ENCODE measurements at places on chromosomes 5 and 9.

DNA sequence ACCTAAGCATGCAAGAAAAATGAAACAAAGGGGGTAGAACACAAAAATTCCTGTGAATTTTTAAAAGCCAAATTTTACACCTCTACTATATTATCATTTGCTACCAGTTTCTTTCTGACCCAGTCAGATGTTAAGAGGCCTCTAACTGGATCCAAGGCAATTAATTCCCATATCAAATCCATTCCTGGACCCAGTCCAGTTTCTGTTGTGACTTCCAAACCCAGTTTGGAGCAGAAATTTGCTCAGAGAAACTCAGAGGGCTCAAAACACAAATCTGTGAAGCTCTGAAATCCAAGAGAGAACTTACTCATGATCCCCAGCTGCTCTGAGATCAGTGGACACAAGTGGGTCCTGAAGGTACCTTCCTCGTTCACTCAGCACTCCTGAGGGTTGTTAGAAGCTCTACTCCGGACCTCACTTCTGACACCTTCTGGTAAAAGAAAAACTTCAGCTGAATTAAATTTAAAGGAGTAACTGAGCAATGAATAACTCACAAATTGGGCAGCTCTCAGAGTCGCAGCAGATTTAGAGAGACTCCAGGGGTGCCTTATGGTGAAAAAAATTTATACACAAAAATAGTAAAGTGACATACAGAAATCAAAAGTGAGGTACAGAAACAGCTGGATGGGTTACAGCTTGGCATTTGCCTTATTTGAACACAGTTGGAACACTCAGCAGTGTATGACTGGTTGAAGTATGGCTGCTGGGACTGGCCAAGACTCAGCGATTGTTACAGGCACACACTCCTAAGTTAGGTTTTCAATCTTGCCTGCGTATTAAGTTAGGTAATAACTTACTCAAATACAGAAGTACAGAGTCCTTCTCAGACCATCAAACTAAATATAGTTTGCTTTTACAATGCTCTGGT lies 32.4 kb downstream of the INSL4 start:
- DNase-seq, result peak; percentile 7

DNA sequence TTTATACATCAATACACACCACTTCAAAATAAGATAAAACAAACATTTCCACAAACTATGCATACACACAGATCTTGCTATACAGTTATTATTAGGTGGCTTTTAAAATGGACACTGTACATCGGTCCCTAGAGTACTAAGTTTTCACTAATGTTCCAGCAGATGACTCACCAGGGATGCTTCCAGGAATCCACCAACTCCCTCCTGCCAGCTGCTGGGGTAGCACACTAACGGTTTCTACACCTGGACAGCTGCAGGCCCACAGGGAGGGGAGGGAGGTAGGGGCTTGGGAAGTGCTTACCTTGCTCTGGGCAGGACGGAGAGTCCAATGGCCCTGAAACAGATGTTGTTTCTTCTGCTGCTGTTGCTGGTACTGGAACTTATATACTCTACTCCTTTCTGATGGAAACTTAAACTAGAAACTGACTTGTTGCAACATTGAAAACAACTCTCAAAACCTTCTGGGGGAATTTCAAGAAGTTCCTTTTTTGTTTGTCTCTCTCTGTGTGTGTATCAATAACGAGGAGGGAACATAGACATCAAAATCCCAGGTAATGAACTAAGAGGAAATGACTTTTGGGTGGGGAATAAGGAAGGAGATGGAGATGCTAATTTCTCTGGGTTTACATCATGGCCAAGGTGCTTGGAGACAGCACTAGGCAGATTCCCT lies at the start of gene IL12B:
Gene IL12B (minus strand): TSS at position 357 of the 670 bp plus-strand sequence. CDS start 3,705 bp downstream, outside the sequence.
- DNase-seq, result no peak

GRCh38 chr5:146716636-146717035 lies 161.9 kb downstream of the PPP2R2B start:
- DNase-seq, result no peak

DNA sequence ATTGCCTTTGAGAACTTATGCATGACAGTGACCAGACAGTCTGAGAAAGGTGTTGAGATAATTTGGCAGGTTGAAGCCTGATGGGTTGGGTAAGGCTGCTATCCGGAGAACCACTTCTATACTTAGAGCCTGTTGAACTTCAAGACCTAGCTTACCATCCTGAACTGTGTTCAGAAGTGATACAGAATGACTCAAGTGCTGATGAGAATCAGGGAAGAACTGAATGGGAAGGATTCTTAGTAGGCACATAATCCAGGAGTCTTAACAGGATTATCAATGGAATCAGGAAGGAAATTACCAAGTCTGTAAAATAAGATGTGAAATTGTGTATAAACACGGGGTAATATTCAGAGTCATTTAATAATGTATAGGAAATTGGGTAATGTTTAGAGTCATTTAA lies 9.0 kb upstream of the PAPPA start:
- DNase-seq, result no peak

GRCh38 chr5:172908662-172909061 lies 50.6 kb upstream of the RPL26L1 start:
- DNase-seq, result no peak

DNA sequence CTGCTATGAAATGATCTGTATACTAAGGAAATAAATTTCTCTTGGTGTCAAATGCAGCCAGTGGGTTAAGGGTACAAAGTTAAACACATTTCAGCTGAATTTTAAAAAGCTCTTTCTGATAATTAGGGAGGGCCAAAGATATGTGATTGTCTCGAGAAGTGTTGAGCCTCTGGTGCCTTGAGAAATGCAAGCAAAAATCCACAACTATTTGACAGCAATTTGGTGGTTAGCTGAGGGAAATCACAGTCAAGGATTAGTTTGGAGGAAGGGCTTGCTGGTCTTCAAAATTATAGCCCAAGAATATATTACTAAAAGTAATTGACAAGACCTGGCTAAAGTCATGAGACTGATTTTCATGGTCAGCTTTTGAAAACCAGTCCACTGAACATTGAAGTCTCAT lies 255.7 kb upstream of the PPP1R2B start:
- DNase-seq, result no peak

DNA sequence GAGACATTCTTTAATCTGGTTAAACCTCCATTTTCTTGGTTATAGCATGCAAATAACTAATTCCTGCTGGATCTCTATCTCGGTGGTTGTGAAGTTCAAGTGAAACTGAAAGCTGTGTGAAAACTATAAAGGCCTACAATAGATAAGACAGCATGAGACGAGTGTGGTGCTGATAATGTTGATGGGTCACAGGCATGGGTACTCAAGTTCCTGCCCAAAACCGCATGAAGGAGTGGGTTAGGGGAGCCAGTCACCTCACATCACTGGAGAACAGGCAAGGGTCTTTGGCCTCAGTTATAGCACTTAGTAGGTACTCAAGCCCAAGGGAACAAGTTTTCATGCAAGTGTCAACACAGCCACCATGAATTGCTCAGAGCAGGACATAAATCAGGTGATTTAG lies 16.7 kb downstream of the HMHB1 start:
- no peak for DNase-seq

DNA sequence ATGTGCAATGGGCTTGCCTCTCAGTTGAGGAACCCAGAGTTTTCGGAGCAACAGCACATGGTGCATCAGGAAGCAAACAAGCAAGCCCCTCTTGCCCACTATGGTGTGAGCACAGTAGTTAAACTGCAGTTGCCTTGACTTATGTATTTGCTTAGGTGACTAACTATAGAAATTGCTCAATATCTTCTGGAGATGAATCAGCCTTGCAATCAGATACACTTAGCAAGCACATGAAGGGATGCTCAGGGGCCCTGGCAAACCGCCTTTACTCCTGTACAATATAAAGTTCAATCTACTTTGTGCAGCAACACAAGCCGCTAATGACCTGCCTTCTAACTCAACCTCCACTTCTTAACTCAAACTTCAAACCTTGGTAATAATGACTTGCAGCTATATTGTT lies 581.7 kb upstream of the RIOK2 start:
- no peak for DNase-seq

DNA sequence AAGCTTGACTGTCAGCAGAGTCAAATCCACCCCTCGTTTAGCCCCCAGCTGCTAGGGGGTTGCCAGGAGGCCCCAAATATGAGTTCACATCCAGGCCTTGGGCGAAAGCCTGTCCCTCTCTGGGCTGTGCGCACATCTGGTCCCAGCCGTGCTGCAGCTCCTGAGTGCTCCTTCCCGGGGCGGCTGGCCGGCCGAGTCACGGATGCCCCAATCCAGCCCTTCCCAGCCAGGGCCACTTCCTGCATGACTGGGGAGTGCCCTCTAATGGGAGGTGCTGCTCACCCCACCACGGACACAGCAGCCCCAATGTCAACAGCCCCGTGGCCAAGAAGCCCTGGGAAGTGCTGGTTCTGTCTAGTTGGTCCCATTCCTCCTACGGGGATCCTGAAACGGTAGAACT lies 103.5 kb upstream of the FCN2 start:
- no peak for DNase-seq

DNA sequence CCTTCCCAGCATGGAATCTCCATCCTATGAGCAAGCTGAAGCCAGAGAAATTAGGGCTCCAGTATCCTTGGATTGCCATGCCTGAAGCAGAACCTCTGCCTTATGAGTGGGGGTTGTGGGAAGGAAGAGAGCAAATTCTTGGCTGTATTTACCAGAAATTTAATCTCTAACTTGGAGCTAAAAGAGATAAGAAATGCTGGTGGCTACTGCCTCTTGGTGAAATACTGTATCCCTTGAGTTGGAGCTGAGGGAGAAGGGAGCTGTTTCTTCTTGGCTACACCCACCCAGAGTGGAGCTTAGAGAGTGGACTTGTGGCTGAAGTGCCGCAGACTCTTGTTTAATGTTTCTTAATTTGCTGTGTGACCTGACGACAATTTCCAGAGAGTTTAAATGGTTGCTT lies 447.3 kb downstream of the ARHGEF28 start:
- DNase-seq, result no peak

- no peak for DNase-seq
Observed at GRCh38 chr9:69168709-69169217, 5.3 kb upstream of the TJP2 start.

DNA sequence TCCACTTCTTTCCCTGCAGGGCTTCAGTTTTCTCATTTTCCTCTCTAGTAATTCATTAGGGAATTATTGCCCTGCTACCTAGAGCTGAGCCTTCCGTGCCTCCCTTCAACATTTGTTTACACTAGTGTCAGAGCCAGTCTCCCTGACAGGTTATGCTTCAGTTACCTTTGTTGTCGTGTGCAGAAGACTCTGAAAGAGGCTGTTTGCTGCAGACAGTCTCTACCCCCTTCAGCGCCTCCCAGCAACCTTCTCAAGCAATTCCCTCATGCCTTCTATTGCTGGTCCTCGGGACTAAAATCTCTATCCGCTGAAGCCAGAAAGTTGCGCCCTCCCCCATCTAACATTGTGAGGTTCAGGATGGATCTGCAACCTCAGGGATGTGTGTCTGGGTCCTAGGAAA lies 12.8 kb downstream of the RALGPS1 start:
- no peak for DNase-seq

GRCh38 chr9:112013266-112013665 lies 116.7 kb downstream of the UGCG start:
- DNase-seq, result no peak

GRCh38 chr9:114989600-114990410 lies 59.4 kb upstream of the TNFSF8 start:
- DNase-seq, result no peak

DNA sequence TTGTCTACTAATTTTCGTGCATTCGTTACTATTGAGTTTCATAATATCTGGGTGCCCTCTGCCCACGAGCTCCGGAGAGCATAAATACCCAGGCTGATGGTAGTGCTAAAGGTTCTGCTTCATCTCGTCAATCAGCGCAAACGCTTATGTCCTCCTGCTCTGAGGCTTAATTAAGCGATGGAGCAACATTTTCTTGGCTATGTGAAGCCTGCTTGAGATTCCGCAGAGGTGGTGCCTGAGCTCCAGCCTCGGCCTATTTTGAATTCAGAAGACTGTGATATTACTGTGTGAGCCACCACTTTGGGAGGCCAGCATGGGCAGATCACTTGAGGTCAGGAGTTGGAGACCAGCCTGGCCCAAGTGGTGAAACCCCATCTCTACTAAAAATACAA lies 44.8 kb downstream of the ANXA2R start:
- DNase-seq, result no peak

GRCh38 chr9:134525070-134525815 lies 116.4 kb upstream of the COL5A1 start:
- DNase-seq, result no peak

GRCh38 chr9:91144769-91145168 lies 216.9 kb downstream of the AUH start:
- no peak for DNase-seq

DNA sequence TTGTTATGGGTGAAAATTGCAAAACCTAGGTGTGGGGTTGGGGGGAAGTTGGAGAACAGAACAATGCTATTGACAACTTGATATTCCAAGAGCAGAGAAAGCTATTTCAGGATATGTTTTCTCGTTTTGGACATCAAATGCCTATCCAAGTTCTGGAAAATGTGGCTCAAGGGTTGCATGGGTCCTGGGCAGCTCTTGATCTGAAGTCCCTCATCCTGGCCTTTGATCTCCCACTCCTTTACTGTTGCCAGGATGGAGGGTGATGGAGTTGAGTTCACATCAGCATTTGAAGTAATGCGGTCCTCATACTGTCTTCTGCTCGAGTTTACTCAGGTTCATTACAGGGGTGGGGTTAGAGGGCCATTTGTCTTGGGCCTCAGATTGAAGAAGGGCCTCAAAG lies 76.9 kb upstream of the RPS23 start:
- DNase-seq, result no peak

GRCh38 chr5:160462167-160462566 lies 40.5 kb downstream of the PTTG1 start:
- no peak for DNase-seq

DNA sequence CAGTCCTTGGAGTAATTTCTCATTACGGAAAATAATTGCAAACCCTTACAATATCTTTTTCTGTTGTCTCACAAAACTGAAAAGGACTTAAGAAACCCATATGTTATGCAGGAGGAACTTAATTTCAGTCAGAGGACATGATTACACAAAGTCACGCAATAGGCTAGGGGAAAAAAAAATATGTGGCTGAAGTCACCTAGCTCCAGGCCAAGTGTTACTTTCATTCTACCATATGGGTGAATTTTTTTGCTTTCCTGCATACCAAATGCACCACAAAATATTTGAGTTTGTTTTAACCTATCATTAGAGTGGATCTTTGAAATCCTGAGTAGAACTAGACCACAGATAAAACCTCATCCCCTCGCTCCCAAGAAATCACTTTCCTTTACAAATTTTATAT lies 523.5 kb downstream of the CAAP1 start:
- no peak for DNase-seq

DNA sequence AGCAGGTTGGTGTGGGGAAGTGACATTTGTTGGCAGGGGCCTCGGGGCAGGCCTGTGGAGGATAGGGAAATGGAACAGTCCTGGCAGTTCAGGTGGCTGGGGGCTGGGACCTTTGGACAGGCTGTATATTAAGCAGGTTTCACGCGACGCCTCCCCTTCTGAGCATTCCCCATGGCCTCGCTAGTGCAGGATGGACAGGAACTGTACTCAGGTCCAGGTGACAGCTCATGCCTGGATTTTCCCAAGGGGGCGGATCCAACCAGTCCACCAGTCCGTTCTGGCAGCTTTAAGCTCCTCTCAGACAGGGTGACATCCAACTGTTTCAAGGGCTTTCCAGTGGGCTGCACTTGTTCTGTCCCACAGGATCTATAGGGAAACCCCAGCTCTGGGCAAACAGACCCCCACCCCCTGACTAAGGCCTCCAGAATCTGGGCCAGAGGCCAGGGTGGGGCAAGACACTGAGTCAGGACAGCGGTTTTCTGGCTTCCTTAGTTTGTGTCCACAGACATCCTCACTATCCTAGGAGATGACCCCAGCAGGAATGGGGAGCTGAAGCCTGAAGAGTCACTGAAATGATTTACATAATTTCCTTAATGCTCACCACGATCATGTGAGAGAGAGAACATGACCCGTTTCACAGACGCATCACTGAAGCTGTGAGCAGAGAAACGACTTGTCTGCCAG lies 20.9 kb downstream of the CSF2 start:
- peak; percentile 27 for DNase-seq
